Activated CD4-positive, alpha-beta memory T cell treated with anti-CD3 and anti-CD28 coated beads for 36 hours (primary cell): ENCODE measurements at places on chromosomes 5 and 9. TPM values are rescaled to one million over a fixed set of nuclear protein-coding genes. Genes with fewer than 3 reads are reported as not detected.

ASTN2 gene
- total RNA-seq: 3.3 TPM

EPB41L4B gene
- 0.17 TPM for total RNA-seq

PCDHA9 gene
- not detected for total RNA-seq

C5orf58 gene
- not detected for total RNA-seq

ELAVL2 gene
- not detected for total RNA-seq

MYORG gene
- 2.9 TPM for total RNA-seq

IFNA21 gene
- total RNA-seq: not detected

YTHDC2 gene
- 28.9 TPM for total RNA-seq

PAPPA gene
- total RNA-seq: not detected

SCGB3A2 gene
- total RNA-seq: not detected

NRARP gene
- 0.82 TPM for total RNA-seq

ABITRAM gene
- total RNA-seq: 11.2 TPM

PCDHGA6 gene
- 0.10 TPM for total RNA-seq

OTP gene
- total RNA-seq: not detected

SLC4A9 gene
- not detected for total RNA-seq

KIF4B gene
- total RNA-seq: 0.05 TPM

MAPKAP1 gene
- total RNA-seq: 55.3 TPM

LIFR gene
- total RNA-seq: 0.05 TPM

SLC34A1 gene
- total RNA-seq: not detected

IL13 gene
- total RNA-seq: 14.9 TPM

IL31RA gene
- 0.21 TPM for total RNA-seq

NTRK2 gene
- total RNA-seq: 0.65 TPM

PCDHGB5 gene
- 0.15 TPM for total RNA-seq

PCDHGC5 gene
- total RNA-seq: not detected

DIRAS2 gene
- total RNA-seq: not detected

TIMD4 gene
- 1.8 TPM for total RNA-seq

PTAR1 gene
- total RNA-seq: 37.0 TPM

OLFM1 gene
- total RNA-seq: not detected

RALGPS1 gene
- total RNA-seq: 3.1 TPM

THBS4 gene
- 1.8 TPM for total RNA-seq

PTGER4 gene
- total RNA-seq: 59.9 TPM

PPWD1 gene
- total RNA-seq: 38.0 TPM

GDA gene
- total RNA-seq: not detected

SPATA31A3 gene
- total RNA-seq: not detected

LRRC19 gene
- not detected for total RNA-seq

EIF4E1B gene
- not detected for total RNA-seq

DPYSL3 gene
- not detected for total RNA-seq

LRRC8A gene
- total RNA-seq: 18.7 TPM

CDH6 gene
- total RNA-seq: not detected

NR2F1-AS1 gene
- not detected for total RNA-seq

SHISAL2B gene
- total RNA-seq: not detected

OR1J2 gene
- total RNA-seq: not detected

COL23A1 gene
- 0.15 TPM for total RNA-seq

DAB2 gene
- total RNA-seq: not detected

SNX24 gene
- total RNA-seq: 6.4 TPM

CNTNAP3 gene
- not detected for total RNA-seq

PCDHA6 gene
- not detected for total RNA-seq

CCDC69 gene
- total RNA-seq: 24.6 TPM

CCDC183 gene
- total RNA-seq: 0.36 TPM

CCL19 gene
- not detected for total RNA-seq
